AG04449 (cell line): ENCODE measurements at places on chromosomes 4 and X.

DNA sequence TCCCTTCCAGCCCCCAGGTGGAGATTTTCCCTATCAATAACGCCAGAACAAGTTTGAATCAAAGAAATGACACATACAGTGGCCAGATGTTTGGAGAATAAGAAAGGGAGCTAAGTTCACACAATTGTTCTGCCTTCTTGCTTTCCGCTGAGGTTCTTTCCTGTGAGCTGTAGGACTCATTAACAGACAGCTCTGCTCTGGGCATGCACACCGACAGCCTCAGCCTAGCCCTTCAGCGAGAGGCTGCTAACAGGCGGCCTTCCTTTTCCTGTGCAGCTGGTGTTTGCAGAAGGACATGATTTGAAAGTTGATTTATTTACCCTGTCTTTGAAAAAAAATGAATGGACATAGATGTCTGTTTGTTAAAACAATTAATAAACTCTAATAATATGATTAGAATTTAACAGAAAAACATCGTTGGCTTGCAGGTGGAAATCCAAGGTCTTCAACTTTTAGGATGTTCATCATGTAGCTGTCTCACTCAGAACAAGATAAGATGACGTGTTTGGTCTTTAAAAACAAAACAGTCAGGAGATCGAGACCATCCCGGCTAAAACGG is 183.3 kb downstream of the KDR start:
- no peak for DNase-seq

GRCh38 chrX:138709886-138710791 is 1.4 kb downstream of the FGF13 start:
- no peak for DNase-seq

GRCh38 chrX:133171962-133172708 is 46.0 kb downstream of the TFDP3 start:
- DNase-seq, result no peak

GRCh38 chrX:132750331-132751062 is 207.9 kb downstream of the HS6ST2 start:
- DNase-seq, result no peak

DNA sequence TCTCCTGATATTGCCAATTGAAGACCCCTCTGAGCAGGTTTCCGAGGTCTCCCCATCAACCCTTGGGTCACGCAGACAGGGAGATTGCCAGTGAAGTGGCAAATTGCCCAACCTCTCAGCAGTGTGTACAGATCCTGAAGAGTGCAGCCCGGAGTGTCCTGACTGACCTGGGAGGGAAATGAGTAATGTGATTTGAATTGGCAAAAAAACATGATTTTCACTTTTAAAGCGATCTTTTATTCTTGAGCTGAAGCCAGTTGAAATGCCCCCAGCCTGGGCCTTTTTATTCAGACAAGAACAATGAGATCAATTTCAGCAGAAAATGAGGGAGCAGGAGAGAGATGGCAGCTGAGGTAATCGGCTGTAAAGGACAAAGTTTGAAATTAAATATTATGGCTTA is 401.8 kb downstream of the RAPGEF2 start:
- DNase-seq, result no peak

DNA sequence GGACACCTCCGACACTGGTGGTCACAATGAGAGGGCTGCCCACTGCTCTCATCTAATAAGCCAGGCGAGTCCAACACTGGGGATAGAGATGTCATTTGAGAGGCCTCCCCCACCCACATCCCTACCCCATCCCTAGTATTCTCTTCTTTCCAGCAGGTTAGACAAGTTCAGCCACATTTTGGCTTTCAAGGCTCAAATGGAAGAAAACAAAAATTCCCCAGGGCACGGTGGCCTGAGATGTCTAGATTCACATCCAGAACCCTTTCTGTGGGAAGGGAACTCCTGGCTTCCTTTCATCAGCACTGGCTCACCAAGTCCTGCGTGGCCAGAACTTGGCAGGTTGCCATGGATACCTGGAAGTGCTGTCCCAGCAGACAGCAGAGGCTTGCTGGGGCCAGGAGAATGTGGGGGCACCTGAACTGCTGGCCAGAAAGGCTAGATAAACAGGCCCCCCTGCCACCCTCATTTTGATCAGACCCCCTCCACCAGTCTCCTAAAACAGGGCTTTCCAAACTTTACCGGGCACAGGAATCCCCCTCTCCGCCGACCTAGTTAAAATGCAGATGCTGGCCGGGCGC is 1.3 kb upstream of the NYX start:
- DNase-seq, result no peak

DNA sequence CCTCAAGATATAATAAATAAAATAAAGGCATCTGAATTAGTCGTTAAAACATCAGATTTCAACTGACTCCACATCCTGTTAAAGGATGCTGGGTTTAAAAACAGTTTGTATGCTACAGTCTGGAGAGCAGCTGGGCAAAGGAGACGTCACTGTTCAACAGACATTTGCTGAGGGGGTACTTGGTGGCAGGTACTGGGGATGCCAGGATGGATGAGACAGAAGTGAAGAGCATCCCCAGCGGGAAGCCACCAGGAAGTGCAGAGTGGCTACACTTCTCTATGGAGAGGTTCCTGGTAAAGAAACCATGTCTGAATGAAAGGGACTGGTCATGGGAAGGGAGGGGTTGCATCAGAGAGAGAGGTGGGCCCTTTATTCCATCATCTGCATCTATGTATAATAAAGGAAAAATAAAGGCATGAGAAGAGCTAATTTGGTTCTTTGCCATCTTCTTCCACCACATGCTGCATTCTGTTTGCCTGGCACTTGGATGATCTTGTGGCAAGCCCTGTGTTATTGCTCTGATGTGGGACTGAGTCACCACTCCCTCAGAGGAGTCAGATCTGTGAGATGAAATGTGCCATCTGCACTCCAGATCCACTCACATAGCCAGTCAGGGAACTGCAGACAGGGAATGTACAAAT is 145.0 kb downstream of the SOWAHB start:
- peak; percentile 98 for DNase-seq

- no peak for DNase-seq
Measured at GRCh38 chrX:149871940-149872339, 9.0 kb upstream of the MAGEA8 start.

- no peak for DNase-seq
Measured at GRCh38 chr4:83107631-83108030, 6.9 kb downstream of the PLAC8 start.

DNA sequence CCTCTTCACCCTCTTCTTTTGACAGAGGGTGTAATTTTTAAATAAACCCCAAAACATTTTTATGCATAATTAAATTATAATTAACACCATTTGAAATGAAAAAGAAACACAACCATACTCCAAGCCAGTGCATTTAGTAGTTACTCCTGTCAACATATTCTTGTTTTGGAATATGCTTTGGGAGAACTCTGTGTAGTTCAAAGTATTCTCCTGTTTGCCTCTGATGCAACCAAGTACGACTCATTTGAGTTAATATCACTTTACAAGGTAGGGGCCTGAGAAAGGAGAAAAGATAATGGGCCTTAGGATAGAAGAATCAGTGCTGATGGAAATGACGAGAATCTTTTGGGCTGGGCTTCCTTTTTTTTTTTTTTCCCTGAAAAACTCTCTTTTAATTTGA is 2.7 kb downstream of the PTPN13 start:
- DNase-seq, result no peak
